ENCODE measurements at places on chromosomes 16 and 17.

DNA sequence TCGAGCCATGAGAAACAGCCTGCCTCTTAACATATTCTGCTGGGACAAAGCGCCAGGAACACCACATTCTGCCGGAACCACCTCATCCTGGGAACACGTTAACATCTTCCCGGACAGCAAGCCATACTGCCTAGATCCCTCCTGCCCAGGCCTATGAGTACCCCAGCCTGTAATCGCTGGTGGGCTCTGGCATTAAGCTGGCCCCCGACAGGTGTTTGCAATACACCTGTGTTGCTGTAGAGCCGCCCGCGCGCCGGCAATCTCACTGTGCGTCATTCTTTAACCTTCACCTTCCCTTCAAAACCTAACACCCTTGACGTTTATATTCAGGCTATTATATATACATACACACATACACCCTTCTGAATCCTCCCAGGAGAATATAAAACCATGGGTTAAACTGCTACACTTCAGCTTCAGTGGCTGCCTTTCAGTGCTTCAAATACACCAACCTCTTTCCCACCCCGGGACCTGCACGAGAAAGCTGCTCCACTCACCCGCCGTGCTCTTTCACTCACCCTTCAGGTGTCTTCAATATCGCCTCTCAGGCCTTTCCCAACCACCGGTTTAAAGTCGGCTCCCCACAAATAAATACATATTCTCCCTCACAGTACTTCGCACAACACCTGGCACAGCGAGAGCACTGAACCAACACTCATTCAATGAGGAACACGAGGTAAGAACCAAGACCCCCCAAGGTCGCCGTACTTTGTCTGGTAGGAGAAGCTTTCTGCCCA lies 1.0 kb upstream of the ENDOV start:
- DNase-seq = no peak

DNA sequence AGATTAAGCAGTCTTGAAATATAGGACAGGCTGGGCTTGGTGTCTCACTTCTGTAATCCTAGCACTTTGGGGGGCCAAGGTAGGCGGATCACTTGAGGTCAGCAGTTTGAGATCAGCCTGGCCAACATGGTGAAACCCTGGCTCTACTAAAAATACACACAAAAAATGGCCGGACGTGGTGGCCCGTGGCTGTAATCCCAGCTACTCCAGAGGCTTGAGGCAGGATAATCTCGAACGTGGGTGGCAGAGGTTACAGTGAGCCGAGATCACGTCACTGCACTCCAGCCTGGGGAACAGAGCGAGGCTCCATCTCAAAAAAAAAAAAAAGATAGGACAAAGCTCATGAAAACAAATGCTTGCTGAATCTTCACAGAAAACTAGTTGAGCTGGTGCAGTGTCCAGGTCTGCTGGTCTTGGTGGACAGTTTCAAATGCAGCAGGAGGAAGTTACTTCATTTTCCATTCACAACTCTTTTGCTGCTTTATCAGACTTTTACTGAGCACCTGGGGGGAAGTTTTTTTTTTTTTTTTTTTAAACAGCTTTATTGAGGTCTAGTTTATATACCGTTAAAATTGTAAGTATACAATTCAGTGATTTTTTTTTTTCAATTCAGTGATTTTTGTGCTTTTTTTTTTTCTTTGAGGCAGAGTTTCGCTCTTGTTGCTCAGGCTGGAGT lies 45.2 kb downstream of the SNX29 start:
- no peak for DNase-seq

GRCh38 chr17:78284146-78284545 lies 52.7 kb downstream of the TMEM235 start:
- no peak for DNase-seq

- DNase-seq = no peak
Measured at GRCh38 chr17:58375256-58375655, 23.3 kb upstream of the SUPT4H1 start.

DNA sequence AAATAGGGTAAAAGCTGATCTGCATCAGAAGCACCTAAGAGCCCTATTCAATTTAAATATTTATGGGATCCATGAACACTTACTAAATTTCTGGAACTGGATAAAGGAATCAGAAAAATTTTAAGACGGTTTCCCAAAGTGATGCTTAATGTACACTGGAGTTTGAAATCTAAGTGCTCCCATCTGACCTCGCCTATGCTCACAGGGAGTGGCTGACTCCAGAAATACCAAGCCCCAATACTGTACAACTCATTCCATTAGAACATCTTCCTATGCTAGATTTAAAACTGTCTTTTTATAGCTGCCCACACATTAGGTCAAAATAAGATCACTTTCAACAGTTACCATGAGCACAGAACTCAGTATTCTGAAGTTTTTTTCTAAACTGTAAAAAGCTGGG lies 1214.6 kb downstream of the CDH11 start:
- DNase-seq = no peak

GRCh38 chr17:7987112-7987893 lies 15.1 kb upstream of the GUCY2D start:
- no peak for DNase-seq

GRCh38 chr16:29852654-29853053 lies 10.4 kb downstream of the CDIPT start:
- DNase-seq = no peak
